Camera-type eye (tissue), 1 donor: ENCODE measurements at places on chromosomes 2 and 18. TPM values are rescaled to one million over a fixed set of nuclear protein-coding genes. Genes with fewer than 3 reads are reported as not detected.

Gene SH3RF3
- total RNA-seq = 6.3 TPM

Gene SERPINB4
- not detected for total RNA-seq

Gene SH3BP4
- 40.6 TPM for total RNA-seq

Gene CAPN13
- 2.5 TPM for total RNA-seq

Gene FAM228A
- total RNA-seq = 1.6 TPM

Gene CABYR
- 7.0 TPM for total RNA-seq

Gene ANO7
- 1.4 TPM for total RNA-seq

Gene NYAP2
- total RNA-seq = 8.2 TPM

Gene PTCD3
- total RNA-seq = 203 TPM

Gene MERTK
- total RNA-seq = 12.6 TPM

Gene RELCH
- 76.1 TPM for total RNA-seq

Gene SLC16A14
- 17.5 TPM for total RNA-seq

Gene PLCD4
- total RNA-seq = 29.4 TPM

Gene ANKRD44
- total RNA-seq = 42.0 TPM

Gene CGREF1
- 12.1 TPM for total RNA-seq
